ENCODE measurements at places on chromosomes 1 and 21. TPM values are rescaled to one million over a fixed set of nuclear protein-coding genes. Genes with fewer than 3 reads are reported as not detected.

The REN gene
- total RNA-seq: not detected

DNA sequence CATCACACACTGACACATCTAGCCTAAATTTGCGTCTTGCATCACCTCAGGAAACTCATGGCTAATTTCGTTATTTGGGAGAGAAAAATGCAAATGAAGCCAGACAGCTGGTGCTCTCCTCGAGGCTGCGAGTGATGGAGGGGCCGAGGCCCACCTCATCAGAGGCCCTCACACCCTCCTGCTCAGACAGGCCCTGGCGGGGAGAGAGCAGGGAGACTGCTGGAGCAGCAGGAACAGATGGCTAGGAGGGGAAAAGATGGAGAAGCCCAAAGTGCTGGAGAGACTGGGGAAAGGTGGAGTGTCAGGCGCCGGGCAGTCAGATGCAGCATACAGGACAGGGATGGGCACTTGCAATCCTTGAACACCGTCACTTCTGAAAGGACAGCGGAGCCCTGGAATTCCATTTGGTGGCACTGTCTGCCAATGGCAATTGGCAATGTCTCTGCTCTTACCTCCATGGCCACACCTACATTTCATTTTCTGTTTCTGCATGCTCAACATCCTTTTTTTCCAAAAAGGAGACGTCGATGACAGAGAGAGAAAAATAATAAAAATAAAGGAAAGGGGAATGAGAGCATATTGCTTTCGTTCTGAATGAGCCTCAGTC, 286.2 kb downstream of the SPATA17 start:
- H3K27ac ChIP-seq: no peak overlapping the region
- H3K36me3 ChIP-seq: no peaks in the 10 kb centered on the region
- no peaks in the 10 kb centered on the region for H3K27me3 ChIP-seq
- no peak overlapping the region for H3K4me3 ChIP-seq
- no peak for DNase-seq
- H3K4me1 ChIP-seq: no peaks in the 10 kb centered on the region

The OR10Z1 gene
- total RNA-seq: not detected

- H3K4me1 ChIP-seq: peaks cover 7% of the 10 kb centered on the region
- peaks cover 17% of the 10 kb centered on the region for H3K27me3 ChIP-seq
- no peaks in the 10 kb centered on the region for H3K36me3 ChIP-seq
- no peak for DNase-seq
- H3K27ac ChIP-seq: no peak overlapping the region
- H3K4me3 ChIP-seq: no peak overlapping the region
These were observed 13.2 kb upstream of the SLC45A3 start for GRCh38 chr1:205693421-205693991.

DNA sequence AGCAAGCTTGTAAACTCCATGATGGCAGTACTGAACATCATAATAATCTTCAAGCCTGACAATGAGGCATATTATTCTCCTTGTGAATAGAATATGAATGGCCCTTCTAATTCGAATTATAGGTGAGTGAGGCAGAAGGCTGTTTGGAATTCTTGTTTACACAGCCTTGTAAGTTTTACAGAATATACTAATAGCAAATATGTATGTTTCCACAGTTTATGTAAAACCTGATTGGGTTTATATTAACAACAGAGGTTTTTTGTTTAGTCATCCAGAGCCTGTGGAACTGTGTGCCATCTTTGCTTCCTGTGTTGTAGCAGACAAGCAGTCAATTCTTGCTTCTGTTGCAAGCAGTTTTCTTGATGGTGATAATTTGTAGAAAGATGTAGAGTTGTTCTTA, 8.0 kb downstream of the OSBPL9 start:
- H3K36me3 ChIP-seq: no peaks in the 10 kb centered on the region
- H3K4me1 ChIP-seq: peaks cover under 1% of the 10 kb centered on the region
- H3K4me3 ChIP-seq: no peak overlapping the region
- DNase-seq: no peak
- H3K27ac ChIP-seq: peak overlapping the region; percentile 21

GRCh38 chr1:84387480-84388163, 10.7 kb upstream of the DNASE2B start:
- no peaks in the 10 kb centered on the region for H3K36me3 ChIP-seq
- DNase-seq: no peak
- H3K27me3 ChIP-seq: no peaks in the 10 kb centered on the region
- no peaks in the 10 kb centered on the region for H3K4me1 ChIP-seq
- no peak overlapping the region for H3K27ac ChIP-seq

GRCh38 chr1:188017921-188018320, 1189.2 kb downstream of the PLA2G4A start:
- no peak overlapping the region for H3K27ac ChIP-seq
- no peak overlapping the region for H3K4me3 ChIP-seq
- no peaks in the 10 kb centered on the region for H3K4me1 ChIP-seq
- no peaks in the 10 kb centered on the region for H3K36me3 ChIP-seq
- H3K27me3 ChIP-seq: no peaks in the 10 kb centered on the region

- H3K27ac ChIP-seq: peak overlapping the region; percentile 86
- DNase-seq: peak; percentile 55
These were observed 1.0 kb upstream of the ATP2B4 start for GRCh38 chr1:203625628-203626019.

The GJA8 gene
- not detected for total RNA-seq

DNA sequence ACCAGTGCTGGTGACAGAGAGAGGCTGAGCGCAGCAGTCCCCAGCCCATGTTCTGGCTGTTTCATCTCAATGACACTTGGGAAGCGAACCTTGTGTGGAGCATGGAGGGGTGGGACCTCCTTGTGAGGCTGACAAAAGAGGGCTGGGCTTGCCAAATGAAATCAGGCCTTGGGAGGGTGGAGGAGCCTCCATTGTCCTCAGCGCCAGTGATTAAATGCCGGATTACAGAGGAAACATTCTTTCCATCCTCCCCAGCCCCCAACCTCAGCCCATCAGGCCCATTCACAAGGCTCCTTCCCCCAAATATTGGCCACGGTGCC, 63.3 kb upstream of the PAXBP1 start:
- H3K27me3 ChIP-seq: peaks cover 14% of the 10 kb centered on the region
- no peaks in the 10 kb centered on the region for H3K4me1 ChIP-seq
- no peak for DNase-seq
- no peak overlapping the region for H3K4me3 ChIP-seq

The NEXN gene
- 0.24 TPM for total RNA-seq

GRCh38 chr1:52544665-52545525, 8.0 kb downstream of the TUT4 start:
- H3K27ac ChIP-seq: no peak overlapping the region
- no peaks in the 10 kb centered on the region for H3K27me3 ChIP-seq
- DNase-seq: no peak

DNA sequence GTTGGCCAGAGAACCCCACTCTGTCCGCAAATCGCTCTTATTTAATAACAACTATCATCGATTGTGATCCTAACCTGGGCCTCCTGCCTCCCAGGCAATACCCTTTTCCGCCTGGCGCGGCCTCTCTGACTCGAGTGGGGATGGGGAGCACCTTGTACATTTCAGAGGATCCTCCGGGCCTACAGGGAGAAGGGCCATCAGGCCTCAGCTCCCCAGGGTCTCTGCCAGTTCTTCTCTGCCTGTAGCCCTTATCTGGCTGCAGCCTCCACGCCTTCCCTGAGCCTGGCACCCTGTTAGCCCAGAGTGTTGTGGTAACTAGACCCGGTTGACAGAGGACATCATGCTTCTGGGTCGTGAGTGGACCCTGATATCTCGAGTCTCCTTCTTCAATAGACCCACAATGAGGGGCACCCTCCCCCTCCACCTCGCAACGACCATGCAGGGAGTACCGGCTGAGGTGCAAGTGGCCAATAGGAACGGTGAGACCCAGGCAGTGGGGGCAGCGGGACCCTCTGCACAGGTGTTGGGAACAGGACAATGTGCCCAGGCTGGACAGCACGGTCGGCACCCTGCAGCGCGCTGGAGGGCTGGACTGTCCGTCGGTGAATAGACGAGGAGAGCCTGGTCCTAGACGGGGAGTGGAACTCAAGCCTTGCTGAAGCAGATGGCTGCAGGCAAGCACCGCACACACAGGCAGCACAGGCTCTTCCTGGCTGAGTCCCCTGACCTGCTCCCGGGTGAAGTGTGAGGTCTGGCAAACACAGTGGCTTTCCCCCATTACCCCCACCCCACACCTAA, 7.1 kb upstream of the CRYBG2 start:
- peaks cover 32% of the 10 kb centered on the region for H3K27me3 ChIP-seq
- H3K4me1 ChIP-seq: peaks cover 57% of the 10 kb centered on the region
- H3K36me3 ChIP-seq: peaks cover 1% of the 10 kb centered on the region
- DNase-seq: no peak
- peak overlapping the region; percentile 52 for H3K27ac ChIP-seq

DNA sequence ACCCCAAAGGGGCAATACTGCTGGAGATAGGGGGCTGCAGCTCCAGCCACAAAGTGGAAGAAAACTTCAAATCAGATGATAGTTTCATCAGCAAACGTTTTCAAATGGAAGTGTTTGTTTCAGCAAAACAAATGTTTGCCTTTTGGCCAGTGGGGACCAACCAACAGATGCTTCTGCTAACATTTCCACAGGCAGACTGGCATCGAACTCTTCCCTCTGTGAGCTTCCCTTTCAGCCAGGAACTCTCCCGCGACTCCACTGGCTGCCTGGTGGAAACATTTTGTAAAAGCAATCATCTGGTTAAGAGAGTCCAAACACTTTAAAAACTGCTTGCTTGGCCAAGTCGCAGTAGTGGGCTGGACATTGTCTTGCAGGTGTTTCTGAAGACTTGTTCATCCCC, 30.7 kb downstream of the CENPF start:
- no peak for DNase-seq
- H3K27ac ChIP-seq: peak overlapping the region; percentile 18
- no peak overlapping the region for H3K4me3 ChIP-seq
- H3K36me3 ChIP-seq: peaks cover 47% of the 10 kb centered on the region

GRCh38 chr1:17826165-17826488, 71.0 kb downstream of the ACTL8 start:
- H3K27me3 ChIP-seq: no peaks in the 10 kb centered on the region
- no peaks in the 10 kb centered on the region for H3K36me3 ChIP-seq
- no peak for DNase-seq
- no peaks in the 10 kb centered on the region for H3K4me1 ChIP-seq

The ATP5PB gene
- total RNA-seq: 280 TPM

- no peak overlapping the region for H3K4me3 ChIP-seq
- DNase-seq: no peak
- no peaks in the 10 kb centered on the region for H3K36me3 ChIP-seq
- no peaks in the 10 kb centered on the region for H3K27me3 ChIP-seq
- no peaks in the 10 kb centered on the region for H3K4me1 ChIP-seq
- no peak overlapping the region for H3K27ac ChIP-seq
These were observed 46.6 kb downstream of the KCNJ6 start for GRCh38 chr21:37869661-37870060.

GRCh38 chr1:56469640-56470371, 109.6 kb downstream of the PLPP3 start:
- H3K4me1 ChIP-seq: no peaks in the 10 kb centered on the region
- no peak for DNase-seq
- peaks cover 4% of the 10 kb centered on the region for H3K27me3 ChIP-seq
- no peaks in the 10 kb centered on the region for H3K36me3 ChIP-seq
- H3K4me3 ChIP-seq: no peak overlapping the region
- H3K27ac ChIP-seq: no peak overlapping the region

GRCh38 chr1:237296861-237297260, 254.9 kb downstream of the RYR2 start:
- DNase-seq: no peak
- H3K36me3 ChIP-seq: no peaks in the 10 kb centered on the region
- H3K4me1 ChIP-seq: no peaks in the 10 kb centered on the region
- H3K4me3 ChIP-seq: no peak overlapping the region
- H3K27me3 ChIP-seq: peaks cover 2% of the 10 kb centered on the region
- H3K27ac ChIP-seq: no peak overlapping the region

The TP73 gene
- 1.4 TPM for total RNA-seq

DNA sequence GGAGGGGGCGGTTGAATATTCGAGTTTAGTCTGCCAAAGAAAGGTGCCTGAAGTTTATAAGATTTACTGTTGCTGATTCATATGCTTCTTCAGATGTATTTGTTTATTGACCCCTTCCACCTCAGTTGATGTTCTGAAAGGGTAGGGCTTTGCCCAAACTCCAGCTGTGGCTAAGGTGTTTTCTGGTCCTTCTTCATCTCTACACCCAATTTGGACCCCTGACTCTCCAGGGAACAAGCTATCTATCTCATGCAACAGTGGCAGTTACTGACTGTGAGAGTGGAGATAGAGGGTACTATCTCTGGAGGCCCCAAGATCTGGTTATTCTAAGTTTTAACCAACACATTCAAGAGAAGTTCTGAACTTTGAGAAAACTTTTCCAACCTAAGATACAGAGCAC, 12.6 kb upstream of the ALG14 start:
- no peak overlapping the region for H3K4me3 ChIP-seq
- peaks cover 16% of the 10 kb centered on the region for H3K27me3 ChIP-seq
- DNase-seq: no peak
- H3K36me3 ChIP-seq: no peaks in the 10 kb centered on the region
- H3K4me1 ChIP-seq: no peaks in the 10 kb centered on the region

DNA sequence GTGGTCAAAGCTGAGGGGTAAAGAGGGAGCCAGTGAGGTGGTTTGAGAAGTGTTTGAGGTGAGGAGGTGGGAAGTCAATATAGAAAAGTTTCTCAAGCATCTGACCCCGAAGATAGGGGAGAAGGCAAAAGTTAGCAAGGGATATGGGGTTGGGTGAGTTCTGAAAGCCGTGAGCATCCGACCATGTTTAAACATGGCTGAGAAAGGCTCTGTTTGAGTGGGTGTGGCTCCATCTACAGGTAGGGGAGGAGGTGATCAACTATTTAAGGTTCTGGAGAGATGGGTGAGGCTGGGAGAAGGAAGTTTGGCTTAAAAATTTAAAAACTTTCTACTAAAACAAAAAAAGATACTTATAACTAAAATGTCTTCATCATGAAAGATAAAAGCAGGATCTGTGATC, 273.8 kb downstream of the KCNJ6 start:
- H3K36me3 ChIP-seq: no peaks in the 10 kb centered on the region
- peaks cover 5% of the 10 kb centered on the region for H3K4me1 ChIP-seq
- H3K27me3 ChIP-seq: peaks cover 18% of the 10 kb centered on the region
- DNase-seq: peak; percentile 8
- H3K27ac ChIP-seq: no peak overlapping the region

DNA sequence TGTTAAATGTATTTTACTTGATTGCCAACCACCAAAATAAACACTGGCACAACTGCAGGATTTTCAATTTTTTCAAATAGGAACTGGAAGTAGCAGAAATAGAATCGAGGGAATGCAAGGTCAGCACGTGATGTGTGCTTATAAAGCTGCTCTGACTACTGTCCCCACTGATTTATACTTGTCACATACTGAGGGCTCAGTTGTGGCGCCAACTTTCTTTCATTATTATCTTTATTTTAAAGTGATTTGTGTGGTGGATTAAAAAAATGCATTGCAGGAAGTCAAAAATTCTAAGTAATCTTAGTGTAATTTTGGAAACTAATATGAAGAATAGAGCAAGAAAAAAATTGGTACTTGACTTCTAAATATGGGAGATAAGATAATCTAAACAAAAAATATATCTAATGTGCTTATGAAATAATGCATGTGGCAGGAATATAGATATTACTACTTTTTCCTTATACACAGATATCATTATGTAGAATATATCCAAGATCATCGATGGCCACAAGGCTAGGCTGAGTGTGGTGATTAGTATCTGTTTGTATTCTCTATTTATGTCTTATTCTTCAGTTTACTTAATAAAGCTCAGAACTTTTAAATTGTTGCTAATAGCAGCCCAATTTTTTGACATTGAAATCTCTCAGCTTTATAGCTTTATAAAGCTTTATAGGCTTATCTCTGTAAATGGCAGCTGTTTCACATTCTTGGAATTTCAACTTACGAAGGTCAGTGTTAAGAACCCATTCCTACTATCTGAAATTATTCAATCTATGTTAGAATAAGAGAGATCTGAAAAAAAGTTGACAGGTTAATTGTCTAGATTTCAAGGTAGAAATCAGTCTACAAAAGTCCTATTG, 404.5 kb upstream of the ADAMTS5 start:
- DNase-seq: no peak
- no peaks in the 10 kb centered on the region for H3K27me3 ChIP-seq
- H3K4me3 ChIP-seq: no peak overlapping the region
- no peak overlapping the region for H3K27ac ChIP-seq
- H3K4me1 ChIP-seq: no peaks in the 10 kb centered on the region

The TMEM69 gene
- total RNA-seq: 30.0 TPM

Data from activated T-helper 1 cell treated with anti-CD3 and anti-CD28 coated beads, Interleukin-12 subunit alpha, Interleukin-12 subunit beta, Interleukin-2, Interleukin-4 antibody, amounts not matched to agents 30 ng/mL and 10 ng/mL and 1 ng/mL, durations not matched to agents 14 hours and 24 hours and 36 hours (primary cell).